ENCODE measurements at places on chromosomes 2 and 18.

- peak; percentile 19 for DNase-seq
Measured at GRCh38 chr2:24635181-24635580, 144.1 kb downstream of the NCOA1 start.

DNA sequence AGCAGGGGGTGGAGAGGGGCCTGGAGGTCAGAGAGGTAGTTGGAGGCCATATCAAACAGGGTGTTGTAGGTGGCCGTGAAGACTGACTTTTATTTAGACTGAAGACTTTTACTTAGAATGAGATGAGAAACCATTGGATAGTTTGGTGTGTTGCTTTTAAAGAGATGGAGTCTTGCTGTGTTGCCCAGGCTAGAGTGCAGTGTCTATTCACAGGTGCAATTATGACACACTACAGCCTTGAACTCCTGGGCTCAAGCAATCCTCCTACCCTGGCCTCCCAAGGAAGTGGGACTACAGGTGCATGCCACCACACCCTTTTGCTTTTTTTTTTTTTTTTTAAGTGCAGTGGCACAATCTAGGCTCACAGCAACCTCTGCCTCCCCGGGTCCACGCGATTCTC lies 2.5 kb upstream of the LRPPRC start:
- DNase-seq, result no peak

DNA sequence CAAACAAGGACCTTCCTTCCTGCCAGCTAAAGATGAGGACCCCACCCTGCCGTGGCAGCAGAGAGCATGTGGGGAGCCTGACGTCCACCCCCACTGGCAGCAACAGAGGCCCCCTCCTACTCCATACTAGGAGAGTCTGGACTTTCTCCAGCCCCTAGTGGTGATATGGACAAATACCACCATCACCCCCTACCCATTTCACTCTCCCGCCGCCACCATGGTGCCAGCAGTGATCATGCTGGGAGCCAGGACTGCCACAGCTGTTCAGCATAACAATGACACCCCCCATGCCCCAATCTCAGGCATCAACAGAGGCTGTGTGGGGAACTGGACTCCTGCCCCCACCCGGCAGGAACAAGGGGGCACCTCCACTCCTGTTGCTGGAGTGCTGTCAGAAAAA lies 42.7 kb upstream of the ATP9B start:
- DNase-seq, result no peak

- no peak for DNase-seq
Measured at GRCh38 chr2:185466915-185467314, 271.7 kb upstream of the FSIP2 start.

- peak; percentile 60 for DNase-seq
Measured at GRCh38 chr2:152542995-152543481, 174.2 kb downstream of the PRPF40A start.

DNA sequence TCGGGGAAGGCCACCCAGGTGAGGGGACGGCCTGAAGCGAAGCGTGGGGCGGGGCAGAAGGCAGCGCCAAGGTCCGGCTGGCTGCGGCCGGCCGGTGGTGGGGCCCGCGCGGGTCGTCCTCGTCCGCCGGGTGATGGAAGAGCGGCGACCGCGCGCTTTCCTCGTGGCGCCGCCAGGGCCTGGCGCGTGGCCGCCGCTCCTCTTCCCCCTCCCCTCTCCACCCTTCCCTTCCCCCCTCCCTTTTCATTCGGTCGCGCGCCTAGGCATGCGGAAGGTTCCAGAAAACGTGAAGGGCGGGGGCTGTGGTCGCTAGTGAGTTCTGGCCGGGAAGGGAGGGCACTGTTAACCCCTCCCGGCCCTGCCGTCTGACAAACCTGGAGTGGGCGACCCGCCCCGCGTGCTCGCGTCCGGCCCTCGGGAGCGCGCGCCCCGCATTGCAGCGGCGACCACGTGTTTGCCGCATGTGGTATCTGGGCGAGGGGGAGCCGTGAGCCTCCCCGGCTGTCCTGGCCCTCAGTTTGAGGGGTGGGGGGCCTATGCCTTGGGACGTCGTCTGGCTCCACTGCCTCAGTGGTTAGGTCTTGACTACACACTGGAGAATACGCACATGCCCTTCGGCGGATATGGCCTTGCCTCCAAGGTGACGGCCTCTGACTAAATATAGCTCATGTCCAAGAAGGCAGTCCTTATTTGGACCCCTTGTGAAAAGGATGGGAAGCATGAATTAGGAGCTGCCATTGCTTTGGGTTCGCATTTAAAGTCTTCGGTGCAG lies 579 bp downstream of the MAT2A start:
- DNase-seq, result peak; percentile 81

GRCh38 chr2:32009516-32010256 lies 1.1 kb downstream of the MEMO1 start:
- peak; percentile 32 for DNase-seq

DNA sequence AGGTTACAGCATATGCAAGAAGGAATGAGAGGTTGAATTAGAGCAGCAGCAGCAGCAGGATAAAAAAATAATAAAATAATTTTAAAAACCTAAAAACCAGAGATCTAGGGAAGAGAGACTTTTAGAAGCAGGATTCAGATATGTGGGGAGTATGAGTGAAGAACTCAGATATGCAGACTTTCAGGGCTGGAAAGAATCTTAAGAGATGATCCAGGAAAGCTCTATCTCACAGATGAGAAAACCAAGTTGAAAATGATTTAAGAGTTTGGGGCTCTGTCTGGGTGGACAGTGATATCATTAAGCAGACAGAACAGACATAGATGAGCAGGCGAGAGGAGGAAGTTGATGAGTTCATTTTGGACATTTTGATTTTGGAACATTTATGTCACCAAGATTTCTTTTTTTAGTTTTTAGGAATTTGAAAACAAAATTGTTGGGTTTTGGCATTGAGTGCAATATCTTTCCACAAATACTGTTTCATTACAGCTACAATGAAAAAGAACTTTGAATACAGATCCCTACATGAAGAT lies 31.8 kb downstream of the BCL2 start:
- DNase-seq, result no peak

DNA sequence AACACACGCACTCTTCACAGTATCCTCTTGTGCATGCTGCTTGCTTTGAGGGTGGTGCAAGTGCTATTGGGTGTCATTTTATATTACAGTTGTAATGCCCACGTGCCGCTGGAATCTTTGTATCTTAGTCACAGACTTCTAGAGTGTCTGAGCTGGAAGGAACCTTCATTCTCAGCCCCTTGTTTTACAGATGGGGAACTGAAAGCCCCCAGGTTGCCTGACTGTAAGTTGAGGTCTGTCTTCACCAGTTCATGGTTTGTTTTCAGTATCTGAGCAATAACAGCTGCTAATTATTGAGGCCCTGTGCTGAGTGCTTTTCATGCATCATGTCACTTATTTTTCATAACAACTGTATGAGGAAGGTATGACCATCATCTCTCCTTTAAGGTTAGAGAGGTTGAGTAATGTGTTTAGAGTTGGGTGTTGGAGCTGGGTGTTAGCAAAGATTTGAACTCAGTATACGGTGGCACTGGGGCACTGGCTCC lies 77.0 kb downstream of the PRKCE start:
- DNase-seq, result no peak

DNA sequence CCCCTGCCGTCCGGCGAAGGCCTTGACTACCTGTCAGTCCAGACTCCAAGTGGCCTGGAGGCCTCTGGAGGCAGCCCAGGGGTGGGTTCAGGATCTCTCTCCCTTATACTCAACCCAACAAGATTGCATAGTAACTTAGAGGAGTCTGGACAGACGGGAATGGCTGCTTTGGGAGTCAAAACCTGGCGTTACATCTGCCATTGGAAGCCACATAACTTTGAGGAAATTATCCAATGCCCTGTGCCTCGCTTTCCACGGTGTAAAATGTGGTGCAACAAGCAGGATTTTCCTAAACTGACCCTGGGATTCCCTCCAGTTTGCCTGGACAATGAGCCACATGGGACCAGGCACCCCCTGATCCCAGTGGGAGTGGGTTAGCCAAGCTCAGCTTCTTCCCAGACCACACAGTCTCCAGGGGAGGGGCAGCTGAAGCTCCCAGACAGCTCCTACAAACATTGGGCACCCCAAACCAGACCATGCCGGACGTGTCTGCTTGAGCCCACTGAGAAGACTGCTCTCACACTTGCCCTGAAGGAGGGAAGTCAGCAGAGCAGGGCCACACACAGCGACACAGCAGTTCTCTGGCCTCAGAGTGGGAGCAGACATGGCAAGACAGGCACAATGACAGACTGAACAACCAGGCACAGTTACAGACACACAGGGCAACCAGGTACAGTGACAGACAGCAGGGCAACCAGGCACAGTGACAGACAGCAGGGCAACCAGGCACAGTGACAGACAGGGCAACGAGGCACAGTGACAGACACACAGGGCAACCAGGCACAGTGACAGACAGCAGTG lies 65.6 kb upstream of the RAB6C start:
- DNase-seq, result no peak

- DNase-seq, result peak; percentile 77
Measured at GRCh38 chr2:101307503-101307902, 998 bp downstream of the RNF149 start.

GRCh38 chr2:138829326-138829919 lies 49.2 kb upstream of the NXPH2 start:
- peak; percentile 68 for DNase-seq

- peak; percentile 1 for DNase-seq
Measured at GRCh38 chr2:68320118-68320641, 431 bp upstream of the CNRIP1 start.

DNA sequence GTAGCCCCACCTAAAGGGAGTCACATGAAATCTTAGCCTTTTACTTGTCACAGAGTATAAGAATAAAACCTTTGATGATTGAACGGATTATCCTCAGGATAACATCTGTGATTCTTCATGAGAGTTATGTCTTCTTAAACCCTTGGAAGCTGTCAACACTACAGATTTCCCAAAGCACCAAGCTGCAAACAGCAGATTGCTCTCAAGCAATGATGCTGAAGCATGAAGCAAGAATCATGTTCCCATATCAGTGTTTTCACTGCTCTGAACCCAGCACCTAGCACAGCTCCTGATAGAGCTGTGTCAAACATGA lies 47.6 kb upstream of the CELF4 start:
- no peak for DNase-seq

DNA sequence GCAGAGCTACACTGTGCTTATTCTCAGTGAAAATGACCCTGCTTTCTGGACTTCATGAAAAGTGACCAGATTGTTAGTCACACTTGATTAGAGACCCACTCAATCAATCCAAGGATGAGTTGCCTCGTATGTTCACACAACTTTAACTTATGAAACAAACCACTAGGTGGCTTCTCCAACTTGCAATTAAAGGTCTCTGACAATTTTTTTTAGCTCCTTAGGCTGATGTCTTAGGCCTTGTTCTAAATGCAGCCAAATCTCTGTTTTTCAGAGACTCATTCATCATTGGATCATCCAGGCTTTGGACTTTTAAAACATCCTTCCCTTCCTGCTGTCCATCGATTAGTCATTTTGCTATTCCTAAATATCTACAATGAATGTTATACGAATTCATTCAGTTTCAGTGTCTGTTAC lies 63.4 kb downstream of the MREG start:
- peak; percentile 86 for DNase-seq

- DNase-seq, result no peak
Measured at GRCh38 chr18:74613381-74613780, 15.7 kb downstream of the ZNF407 start.

GRCh38 chr2:8514796-8515758 lies 166.8 kb upstream of the ID2 start:
- DNase-seq, result no peak

DNA sequence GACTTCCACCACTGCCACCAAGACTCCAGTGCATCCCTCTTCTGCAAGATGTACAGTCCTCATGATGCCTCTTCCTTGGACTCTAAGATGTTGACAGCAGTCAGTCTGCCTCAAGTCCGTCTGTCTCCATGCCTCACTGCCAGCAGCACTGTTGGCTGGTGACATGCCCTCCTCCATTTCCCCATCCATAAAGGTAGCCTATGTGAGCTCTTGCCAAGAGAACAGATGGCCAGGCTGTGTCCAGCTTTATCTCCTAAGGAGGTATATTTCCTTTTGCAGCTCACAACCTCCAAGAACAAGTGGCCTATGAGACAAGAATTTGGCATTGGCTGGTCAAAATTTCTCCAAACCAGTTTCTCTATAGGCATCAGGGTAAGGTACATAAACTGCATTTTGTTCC lies 149.3 kb upstream of the HNRNPA3 start:
- DNase-seq, result no peak

DNA sequence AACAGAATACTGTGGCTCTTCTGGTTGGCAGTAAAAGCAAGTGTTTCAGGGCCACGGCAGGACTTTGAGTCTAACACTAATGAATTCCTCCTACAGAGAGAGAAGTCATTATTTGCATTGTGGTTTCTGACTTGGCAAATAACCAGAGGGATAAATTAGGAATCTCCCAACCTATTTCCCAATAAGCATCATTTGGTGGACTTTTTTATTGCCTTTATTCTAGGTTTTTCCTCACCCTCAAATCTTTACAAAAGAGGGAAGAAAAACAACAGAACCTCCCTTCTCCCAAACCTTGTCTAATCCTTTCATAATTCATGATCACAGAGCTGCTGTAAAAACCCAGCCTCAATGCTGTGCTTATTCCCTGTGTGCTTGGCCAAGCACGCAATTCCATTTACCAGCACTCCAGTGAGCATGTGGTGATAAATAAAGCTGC lies 179.7 kb downstream of the AGPS start:
- DNase-seq, result no peak

DNA sequence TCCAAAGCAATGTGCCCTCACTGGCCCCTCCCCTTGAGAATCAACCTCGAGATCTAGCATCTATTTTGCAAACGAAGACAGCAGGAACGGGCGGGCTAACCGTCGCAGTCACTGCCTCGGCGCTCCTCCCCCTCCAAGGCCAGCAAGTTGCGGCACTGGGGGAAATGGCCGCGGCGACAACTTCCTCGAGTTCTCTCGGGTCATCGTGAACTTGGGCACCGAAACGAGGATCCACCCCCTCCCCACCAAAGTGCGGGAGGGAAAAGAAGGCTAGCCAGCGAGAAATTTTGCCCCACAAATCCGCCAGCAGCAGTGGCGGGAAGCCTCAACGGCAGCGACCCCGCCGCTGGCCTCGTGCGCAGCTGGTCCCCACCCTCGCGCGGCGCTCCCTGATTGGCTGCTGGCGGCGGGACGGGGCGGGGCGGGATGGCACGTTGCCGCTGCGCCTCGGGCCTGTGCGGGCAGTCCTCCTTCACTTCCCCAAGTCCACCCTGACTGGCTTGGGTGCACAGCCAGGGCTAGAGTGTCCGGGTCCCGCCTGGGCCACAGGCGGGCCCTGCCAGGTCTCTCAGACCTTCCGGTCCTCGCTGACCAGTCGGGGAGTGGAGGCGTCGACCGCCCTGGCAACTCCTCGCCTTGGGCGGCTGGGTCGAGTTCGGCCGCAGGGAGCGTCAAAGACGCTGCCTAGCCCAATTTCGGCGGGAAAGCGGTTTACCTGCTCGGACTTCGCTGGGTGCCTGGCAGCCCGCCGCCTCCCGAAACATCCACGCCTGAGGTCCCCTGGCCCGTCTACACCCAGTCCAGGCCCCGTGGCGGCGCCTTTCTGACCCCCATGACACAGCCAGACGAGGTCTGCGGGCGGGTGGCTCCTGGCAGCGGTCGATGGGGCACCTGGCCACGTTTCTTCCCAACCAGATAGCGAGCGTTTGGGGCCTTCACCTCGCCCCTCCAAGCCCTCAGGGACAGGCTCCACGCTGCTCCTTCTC lies at the start of gene BOLL:
Gene BOLL (minus strand): TSS at position 364 of the 986 bp plus-strand sequence. CDS start 3,469 bp downstream, outside the sequence.
- DNase-seq, result no peak

GRCh38 chr2:169796441-169796840 lies 2.2 kb upstream of the SSB start:
- DNase-seq, result no peak

GRCh38 chr2:54332386-54332785 lies 76.4 kb upstream of the TSPYL6 start:
- DNase-seq, result peak; percentile 5

GRCh38 chr2:46296216-46296839 lies 879 bp upstream of the EPAS1 start:
- DNase-seq, result no peak
